ENCODE measurements at places on chromosomes 6 and 20. TPM values are rescaled to one million over a fixed set of nuclear protein-coding genes. Genes with fewer than 3 reads are reported as not detected.

Gene PTK6
- total RNA-seq, result 98.5 TPM

Gene GNAS
- total RNA-seq, result 502 TPM

DNA sequence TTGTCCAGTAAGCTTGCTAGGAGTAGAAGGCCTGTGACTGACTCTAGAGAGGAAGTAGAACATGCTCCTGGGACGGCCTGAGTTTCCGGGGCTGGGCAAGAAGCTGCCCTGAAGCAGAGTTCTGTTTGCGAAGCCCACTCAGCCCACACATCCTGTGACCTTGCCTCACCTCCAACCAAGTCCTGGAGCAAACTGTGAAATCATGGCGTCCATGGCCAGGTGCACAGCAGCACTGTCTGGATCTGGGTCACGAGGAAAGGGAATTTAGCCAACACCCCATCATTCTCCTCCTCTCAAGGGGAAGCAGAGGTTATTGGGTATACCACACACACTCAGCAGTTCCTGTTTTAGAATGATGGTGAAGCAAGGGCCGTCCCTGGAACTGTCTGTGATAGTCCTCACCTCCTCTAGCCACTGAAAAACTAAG lies 87.5 kb downstream of the CRYBG1 start:
- no peaks in the 10 kb centered on the region for H3K4me1 ChIP-seq
- peak; percentile 27 for DNase-seq
- H3K36me3 ChIP-seq, result no peaks in the 10 kb centered on the region
- H3K27ac ChIP-seq, result no peak overlapping the region
- H3K27me3 ChIP-seq, result peaks cover 5% of the 10 kb centered on the region
- H3K4me3 ChIP-seq, result no peak overlapping the region

DNA sequence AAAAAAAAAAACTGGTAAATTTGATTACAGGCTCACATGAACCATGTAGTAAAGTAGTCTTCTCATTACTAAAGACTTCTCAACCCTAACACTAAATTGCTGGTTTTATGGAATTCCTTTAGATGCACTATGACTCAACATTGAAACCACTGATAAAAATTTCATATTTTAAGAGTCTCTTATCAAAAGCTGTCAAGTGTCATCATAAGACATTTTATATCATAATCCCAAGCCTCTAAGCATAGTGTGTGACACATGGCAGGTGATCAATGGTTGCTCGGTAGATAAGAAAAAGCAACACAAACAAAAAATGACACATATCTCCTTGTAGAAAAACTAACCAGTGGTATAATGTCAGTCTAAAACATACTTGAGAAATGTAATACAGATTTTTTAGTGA lies 258.4 kb downstream of the RNGTT start:
- H3K4me3 ChIP-seq, result no peak overlapping the region
- DNase-seq, result no peak
- no peaks in the 10 kb centered on the region for H3K4me1 ChIP-seq
- no peaks in the 10 kb centered on the region for H3K27me3 ChIP-seq
- H3K27ac ChIP-seq, result no peak overlapping the region

Gene FAM217A
- total RNA-seq, result not detected
